ENCODE measurements at places on chromosomes 7 and 10. TPM values are rescaled to one million over a fixed set of nuclear protein-coding genes. Genes with fewer than 3 reads are reported as not detected.

Gene OPN1SW
- not detected for total RNA-seq

Gene UCN3
- not detected for total RNA-seq

Gene PARP12
- 55.9 TPM for total RNA-seq

Gene PLAC9
- total RNA-seq: not detected

Gene FGF8
- 0.35 TPM for total RNA-seq

Gene ERVW-1
- not detected for total RNA-seq

Gene PTPRN2
- total RNA-seq: 0.31 TPM

Gene WEE2
- not detected for total RNA-seq

Gene KCNIP2
- 2.3 TPM for total RNA-seq

Gene LDB1
- 76.4 TPM for total RNA-seq

Gene SLC29A4
- 1.8 TPM for total RNA-seq

Gene MICU1
- 36.1 TPM for total RNA-seq

Gene GDF10
- total RNA-seq: 0.49 TPM

Gene ANKRD26
- 5.8 TPM for total RNA-seq

DNA sequence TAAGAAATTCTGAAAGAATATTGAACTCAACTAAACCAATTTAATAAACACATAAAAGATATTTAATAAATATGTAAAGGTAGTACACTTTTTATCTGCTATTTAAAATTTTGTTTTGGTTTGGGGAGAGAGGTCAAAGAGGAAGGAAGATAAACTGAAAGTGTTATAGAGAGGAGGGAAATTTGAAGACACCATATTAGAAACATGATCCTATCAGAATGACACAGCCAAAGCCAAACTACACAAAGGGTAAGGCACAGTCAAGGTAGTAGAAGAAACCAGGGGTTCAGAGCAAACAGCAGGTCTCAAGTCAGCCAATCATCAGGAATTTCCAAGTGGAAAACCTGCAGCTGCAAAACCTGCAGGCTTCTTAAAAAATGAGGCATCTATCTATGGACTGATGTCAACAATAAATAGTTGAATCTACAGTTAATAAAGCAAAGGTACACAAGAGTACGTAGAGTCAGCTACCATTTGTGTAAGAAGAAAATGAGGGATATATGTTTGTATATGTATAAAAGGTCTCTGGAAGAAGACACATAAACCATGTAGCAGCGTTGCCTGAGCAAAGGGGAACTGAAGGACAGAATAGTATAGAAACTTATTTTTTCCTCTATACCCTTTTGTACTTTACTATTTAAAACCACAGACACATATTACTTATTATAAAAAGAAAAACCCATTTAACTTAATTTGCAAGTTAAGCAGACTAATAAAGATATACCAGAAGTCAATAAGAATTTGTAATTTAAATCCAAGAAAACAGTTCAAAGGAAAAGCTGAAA lies 10.0 kb downstream of the ZNF800 start:
- H3K4me3 ChIP-seq: no peak overlapping the region
- peaks cover 43% of the 10 kb centered on the region for H3K36me3 ChIP-seq
- H3K27me3 ChIP-seq: no peaks in the 10 kb centered on the region

- DNase-seq: no peak
- no peaks in the 10 kb centered on the region for H3K36me3 ChIP-seq
- H3K4me1 ChIP-seq: no peaks in the 10 kb centered on the region
Measured at GRCh38 chr10:72682638-72683037, 9.3 kb upstream of the MCU start.

GRCh38 chr10:43471935-43472720 lies 35.2 kb downstream of the ZNF487 start:
- no peaks in the 10 kb centered on the region for H3K4me1 ChIP-seq
- no peaks in the 10 kb centered on the region for H3K27me3 ChIP-seq
- no peak for DNase-seq
- no peaks in the 10 kb centered on the region for H3K36me3 ChIP-seq
- no peak overlapping the region for H3K4me3 ChIP-seq
- no peak overlapping the region for H3K27ac ChIP-seq

DNA sequence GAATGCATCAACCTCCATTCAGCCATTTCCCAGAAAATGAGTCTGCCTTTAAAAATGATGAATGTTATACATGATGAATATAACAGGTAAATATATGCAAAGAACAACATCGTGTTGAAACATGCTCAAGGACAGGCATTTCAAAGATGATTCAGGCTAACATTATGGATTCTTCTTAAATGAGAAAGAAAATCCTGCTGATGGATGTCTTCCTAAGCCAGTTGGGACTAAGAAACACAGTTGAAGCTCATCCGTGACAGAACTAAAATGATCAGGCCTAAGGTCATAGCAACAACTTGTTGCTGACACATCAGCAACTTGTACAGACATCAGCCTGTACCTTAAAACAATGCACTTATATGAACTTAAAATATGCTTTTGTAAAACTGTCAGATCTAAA lies 267.9 kb downstream of the MAGI2 start:
- H3K27ac ChIP-seq: no peak overlapping the region
- no peaks in the 10 kb centered on the region for H3K36me3 ChIP-seq
- H3K4me1 ChIP-seq: no peaks in the 10 kb centered on the region
- H3K27me3 ChIP-seq: no peaks in the 10 kb centered on the region

GRCh38 chr7:63998549-63998948 lies at the start of gene ZNF722:
TSS of gene ZNF722 (plus strand) at chr7:63998849. CDS start at chr7:63998962, 113 bp downstream.
- no peaks in the 10 kb centered on the region for H3K4me1 ChIP-seq
- no peak within 1 kb of the TSS for H3K27ac ChIP-seq
- DNase-seq: no peak
- H3K4me3 ChIP-seq: no peak within 1 kb of the TSS
- no peaks in the 10 kb centered on the region for H3K27me3 ChIP-seq

DNA sequence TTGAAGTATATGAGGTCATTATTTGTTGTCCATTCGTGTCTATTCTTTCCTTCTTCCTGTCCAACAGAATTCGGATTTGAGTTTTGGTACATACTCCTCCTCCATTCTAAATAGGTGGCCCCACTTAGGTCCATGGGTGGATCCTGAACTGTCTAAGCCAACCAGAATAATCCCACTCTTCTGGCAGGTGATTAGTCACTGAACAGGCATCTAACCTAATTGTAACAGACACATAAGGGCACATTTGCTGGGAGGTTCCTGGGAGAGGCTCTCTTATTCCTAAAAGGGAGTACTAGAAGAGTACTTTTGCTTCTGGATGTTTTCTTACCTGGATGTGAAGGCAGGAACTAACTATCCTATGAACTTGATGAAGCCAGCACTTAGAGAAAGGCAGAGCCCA lies 16.8 kb downstream of the LRRC72 start:
- no peak for DNase-seq
- no peak overlapping the region for H3K4me3 ChIP-seq
- H3K36me3 ChIP-seq: no peaks in the 10 kb centered on the region
- no peak overlapping the region for H3K27ac ChIP-seq
- peaks cover 2% of the 10 kb centered on the region for H3K27me3 ChIP-seq

- H3K4me3 ChIP-seq: no peak overlapping the region
- no peak for DNase-seq
- peaks cover 3% of the 10 kb centered on the region for H3K27me3 ChIP-seq
- no peaks in the 10 kb centered on the region for H3K4me1 ChIP-seq
- no peaks in the 10 kb centered on the region for H3K36me3 ChIP-seq
Measured at GRCh38 chr7:13155188-13155587, 467.8 kb downstream of the ARL4A start.

- H3K4me3 ChIP-seq: no peak overlapping the region
- peaks cover 4% of the 10 kb centered on the region for H3K27me3 ChIP-seq
- DNase-seq: no peak
- H3K36me3 ChIP-seq: no peaks in the 10 kb centered on the region
Measured at GRCh38 chr7:25308246-25308645, 80.0 kb upstream of the NPVF start.

- no peaks in the 10 kb centered on the region for H3K27me3 ChIP-seq
- no peak for DNase-seq
- no peak overlapping the region for H3K4me3 ChIP-seq
- H3K36me3 ChIP-seq: peaks cover 20% of the 10 kb centered on the region
- no peak overlapping the region for H3K27ac ChIP-seq
Measured at GRCh38 chr7:133290041-133290440, 37.2 kb downstream of the EXOC4 start.

DNA sequence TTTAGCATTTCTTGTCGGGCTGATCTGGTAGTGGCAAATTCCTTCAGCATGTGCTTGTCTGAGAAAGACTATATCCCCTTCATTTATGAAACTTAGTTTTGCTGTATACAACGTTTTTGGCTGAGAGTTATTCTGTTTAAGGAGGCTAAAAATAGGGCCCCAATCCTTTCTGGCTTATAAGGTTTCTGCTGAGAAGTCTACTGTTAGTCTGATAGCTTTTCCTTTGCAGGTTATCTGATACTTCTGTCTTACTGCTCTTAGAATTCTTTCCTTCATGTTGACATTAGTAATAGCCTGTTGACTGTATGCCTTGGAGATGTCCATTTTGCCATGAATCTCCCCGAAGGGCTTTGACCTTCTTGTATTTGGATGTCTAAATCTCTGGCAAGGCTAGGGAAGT lies 9.9 kb downstream of the CASP7 start:
- peaks cover 28% of the 10 kb centered on the region for H3K4me1 ChIP-seq
- no peak for DNase-seq
- peak overlapping the region; percentile 66 for H3K4me3 ChIP-seq
- peak overlapping the region; percentile 52 for H3K27ac ChIP-seq

- H3K4me3 ChIP-seq: no peak overlapping the region
- no peak for DNase-seq
- peaks cover 17% of the 10 kb centered on the region for H3K4me1 ChIP-seq
- peaks cover 31% of the 10 kb centered on the region for H3K36me3 ChIP-seq
- peak overlapping the region; percentile 17 for H3K27ac ChIP-seq
- H3K27me3 ChIP-seq: no peaks in the 10 kb centered on the region
Measured at GRCh38 chr10:102455893-102456471, 4.6 kb upstream of the C10orf95 start.

GRCh38 chr10:102665904-102666509 lies 21.7 kb downstream of the TRIM8 start:
- H3K27ac ChIP-seq: no peak overlapping the region
- peaks cover 24% of the 10 kb centered on the region for H3K4me1 ChIP-seq
- peak; percentile 54 for DNase-seq
- no peaks in the 10 kb centered on the region for H3K36me3 ChIP-seq
- no peak overlapping the region for H3K4me3 ChIP-seq

DNA sequence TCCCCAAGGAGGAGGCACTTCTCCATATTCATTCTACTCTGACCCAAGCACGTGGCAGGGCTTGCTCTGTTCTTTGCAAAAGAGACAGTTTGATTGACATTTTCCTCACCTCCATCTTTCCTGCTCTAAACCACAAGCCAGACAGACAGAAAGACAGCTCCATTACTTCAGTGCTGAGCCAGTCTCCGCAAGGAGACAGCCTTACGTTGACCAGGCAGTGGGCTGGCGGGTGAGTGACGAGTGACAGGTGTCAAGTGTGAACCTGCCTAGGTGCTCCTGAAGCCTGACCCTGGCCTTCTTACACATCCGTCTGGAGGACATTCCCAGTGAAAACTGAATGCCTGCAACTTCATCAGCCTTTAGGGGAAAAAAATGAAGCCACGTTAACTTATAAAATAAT lies 314.6 kb downstream of the TNS3 start:
- no peaks in the 10 kb centered on the region for H3K36me3 ChIP-seq
- no peak overlapping the region for H3K27ac ChIP-seq
- no peak for DNase-seq
- H3K4me3 ChIP-seq: no peak overlapping the region
- no peaks in the 10 kb centered on the region for H3K27me3 ChIP-seq
- peaks cover 4% of the 10 kb centered on the region for H3K4me1 ChIP-seq

- H3K4me3 ChIP-seq: no peak overlapping the region
- no peak for DNase-seq
- no peaks in the 10 kb centered on the region for H3K27me3 ChIP-seq
- no peaks in the 10 kb centered on the region for H3K36me3 ChIP-seq
- no peak overlapping the region for H3K27ac ChIP-seq
Measured at GRCh38 chr10:99981581-99982199, 28.1 kb downstream of the DNMBP start.

DNA sequence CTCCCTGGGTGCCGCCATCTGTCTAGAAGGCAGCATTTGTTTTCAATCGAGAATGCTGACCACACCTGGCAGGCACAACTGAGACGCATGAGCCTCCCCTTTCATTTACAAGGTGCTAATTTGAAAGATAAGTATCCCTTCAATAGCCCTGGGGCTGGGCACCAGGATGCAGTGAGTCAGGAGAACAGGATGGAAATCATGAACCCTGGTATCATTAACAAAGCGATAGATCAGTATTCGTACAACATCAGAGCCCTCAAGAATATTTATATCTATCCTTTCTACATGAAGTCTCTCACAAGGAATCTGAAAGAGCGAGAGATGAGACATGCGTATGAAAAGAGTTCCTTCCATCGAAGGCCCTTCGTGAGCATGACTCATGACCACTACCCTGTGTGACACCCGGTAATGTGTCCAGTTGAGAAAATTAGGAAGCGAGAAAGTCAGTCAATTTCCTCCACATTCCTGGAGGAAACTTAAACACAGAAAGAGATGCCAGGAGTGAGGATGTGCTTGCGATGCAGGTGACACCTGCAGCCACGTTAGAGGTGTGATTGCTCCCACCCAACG lies 123.1 kb upstream of the PITRM1 start:
- H3K36me3 ChIP-seq: no peaks in the 10 kb centered on the region
- H3K27me3 ChIP-seq: peaks cover 12% of the 10 kb centered on the region
- H3K4me3 ChIP-seq: no peak overlapping the region
- H3K27ac ChIP-seq: no peak overlapping the region

DNA sequence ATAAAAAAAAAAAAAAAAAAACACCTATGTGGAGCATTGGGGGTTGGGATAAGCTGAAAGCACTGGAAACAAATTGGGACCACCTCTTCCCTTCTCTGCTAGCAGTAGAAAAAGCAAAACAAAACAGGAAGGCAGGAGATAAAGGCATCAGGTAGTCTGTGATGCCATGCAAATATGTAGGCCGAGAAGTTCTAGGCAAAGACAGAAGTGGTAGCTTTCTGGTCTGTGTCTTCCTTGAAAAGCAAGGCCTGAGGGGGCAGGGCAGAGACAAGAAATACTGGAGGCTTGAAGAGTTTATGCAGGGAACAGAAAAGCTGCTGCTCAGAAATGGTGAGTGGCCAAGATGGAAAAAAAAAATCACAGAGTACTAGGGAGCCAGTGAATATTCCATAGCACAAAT lies 111.1 kb downstream of the ELMO1 start:
- H3K36me3 ChIP-seq: peaks cover 81% of the 10 kb centered on the region
- H3K4me3 ChIP-seq: no peak overlapping the region
- H3K4me1 ChIP-seq: peaks cover 72% of the 10 kb centered on the region

GRCh38 chr10:117311261-117311660 lies 64.0 kb downstream of the PDZD8 start:
- no peaks in the 10 kb centered on the region for H3K27me3 ChIP-seq
- DNase-seq: no peak
- H3K27ac ChIP-seq: no peak overlapping the region
- peaks cover 4% of the 10 kb centered on the region for H3K4me1 ChIP-seq
